Effector memory CD4-positive, alpha-beta T cell (primary cell): ENCODE measurements at places on chromosomes 2 and 18.

GRCh38 chr2:178241844-178242551 lies 47.7 kb downstream of the OSBPL6 start:
- H3K4me1 ChIP-seq: no peaks in the 10 kb centered on the region
- H3K27me3 ChIP-seq: no peaks in the 10 kb centered on the region
- no peaks in the 10 kb centered on the region for H3K36me3 ChIP-seq
- no peak overlapping the region for H3K27ac ChIP-seq

DNA sequence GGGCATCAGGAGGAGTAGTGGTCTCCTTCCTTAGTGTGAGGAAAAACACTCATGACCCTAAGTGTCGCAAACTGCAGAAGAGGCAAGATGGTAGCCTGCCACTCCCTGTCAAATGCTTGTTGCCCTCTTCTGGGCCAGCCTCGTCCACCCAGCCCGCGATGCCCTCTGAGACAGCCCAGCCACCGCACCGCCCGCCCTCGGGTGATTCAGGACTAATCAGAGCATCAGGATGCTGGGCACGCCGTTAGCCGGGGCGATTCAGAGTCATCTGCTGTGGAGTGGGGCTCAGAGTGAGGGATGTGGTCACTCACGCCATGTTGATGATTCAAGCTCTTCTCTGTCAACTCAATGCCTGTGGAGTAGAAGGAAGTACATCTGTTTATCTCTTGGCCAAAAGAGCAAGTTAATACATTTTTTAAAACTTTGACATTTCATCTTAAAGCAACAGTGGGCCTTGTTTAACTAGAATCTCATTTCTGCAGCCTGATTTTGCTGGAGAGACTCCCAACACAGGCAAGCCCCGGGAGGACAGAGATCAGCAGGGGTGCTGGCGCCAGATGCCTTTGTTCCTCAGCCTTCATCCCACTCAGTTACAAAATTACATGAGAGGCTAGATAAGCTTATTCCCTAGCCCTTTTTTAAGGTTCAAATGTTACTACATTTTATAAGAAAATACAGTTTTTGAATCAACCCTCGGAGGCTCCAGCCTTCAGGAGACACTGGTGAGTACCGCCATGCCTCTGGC lies 79.0 kb downstream of the TMEM18 start:
- H3K27ac ChIP-seq: no peak overlapping the region
- no peak overlapping the region for H3K4me3 ChIP-seq
- H3K27me3 ChIP-seq: no peaks in the 10 kb centered on the region
- no peak for DNase-seq
- no peaks in the 10 kb centered on the region for H3K4me1 ChIP-seq

DNA sequence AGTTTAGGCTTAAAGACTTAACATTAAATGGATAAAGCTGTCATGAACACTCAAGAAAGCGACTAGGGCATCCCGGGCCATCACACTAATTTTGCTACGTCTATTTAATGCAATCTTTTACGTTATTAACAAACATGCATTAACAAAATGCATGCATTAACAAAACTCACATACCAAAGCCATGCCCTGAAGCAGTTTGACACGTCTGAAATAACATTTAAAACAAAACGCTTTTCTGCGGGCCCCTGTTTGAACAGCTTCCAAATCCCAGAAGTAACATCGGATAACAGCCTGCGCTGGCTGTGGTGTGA lies 458 bp downstream of the B4GALT6 start:
- no peak for DNase-seq
- no peaks in the 10 kb centered on the region for H3K36me3 ChIP-seq
- no peak overlapping the region for H3K27ac ChIP-seq
- H3K4me1 ChIP-seq: peaks cover 3% of the 10 kb centered on the region
- H3K4me3 ChIP-seq: peak overlapping the region; percentile 41

GRCh38 chr2:70977605-70978205 lies 725 bp upstream of the ANKRD53 start:
- no peak for DNase-seq
- H3K4me1 ChIP-seq: peaks cover 14% of the 10 kb centered on the region
- peak overlapping the region; percentile 60 for H3K4me3 ChIP-seq

GRCh38 chr18:77124452-77124922 lies 8.1 kb downstream of the MBP start:
- peak overlapping the region; percentile 67 for H3K27ac ChIP-seq
- no peaks in the 10 kb centered on the region for H3K36me3 ChIP-seq
- no peaks in the 10 kb centered on the region for H3K27me3 ChIP-seq
- peak overlapping the region; percentile 30 for H3K4me3 ChIP-seq
